Activated CD4-positive, alpha-beta T cell treated with anti-CD3 and anti-CD28 coated beads for 1 hour (primary cell): ENCODE measurements at places on chromosomes 4 and X.

DNA sequence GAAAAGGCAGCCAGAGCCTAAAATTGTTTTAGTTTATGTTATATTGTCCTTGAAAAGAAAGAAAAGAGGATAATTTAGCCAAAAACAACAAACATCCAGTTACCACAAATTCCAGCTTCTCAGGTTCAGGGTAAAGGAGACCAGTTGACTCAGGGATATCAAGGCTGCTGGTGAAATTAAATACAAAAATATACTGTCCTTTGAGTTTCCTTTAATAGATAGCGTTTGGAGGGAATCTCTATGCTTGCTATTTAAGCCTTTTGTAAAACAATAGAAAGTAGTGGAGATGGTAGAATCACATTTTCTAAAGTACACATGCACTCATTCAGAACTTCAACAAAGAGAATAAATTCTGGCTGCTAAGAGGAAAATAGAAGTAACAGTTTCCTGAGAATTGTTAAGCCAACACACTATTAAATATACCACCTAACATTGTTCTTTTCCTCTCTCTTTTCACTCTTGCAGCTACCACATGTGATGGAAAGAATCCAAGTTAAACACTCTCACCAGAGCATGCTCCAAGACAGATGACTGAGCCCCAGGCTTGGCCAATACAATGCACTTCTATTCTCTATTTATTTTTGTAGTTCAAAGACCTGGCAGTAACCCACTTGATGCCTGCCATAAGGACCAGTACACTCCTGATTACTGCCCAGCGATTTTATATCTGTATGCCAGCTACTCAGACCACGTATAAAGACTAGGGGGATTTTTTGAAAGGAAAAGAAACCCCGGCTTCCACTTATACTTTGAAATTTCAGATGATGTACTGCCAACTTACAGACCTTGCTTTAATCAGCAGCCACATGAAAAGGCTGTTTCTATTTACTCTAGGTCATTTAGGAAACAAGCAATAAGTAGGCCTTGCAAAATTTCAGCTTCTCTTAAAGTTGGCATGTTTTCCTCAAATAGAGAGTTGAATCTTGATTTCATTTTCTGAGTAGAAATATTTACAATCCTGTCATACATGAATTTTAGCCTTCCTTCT lies 756.9 kb downstream of the FAT4 start:
- no peak for DNase-seq

- DNase-seq = no peak
These were observed 2.2 kb downstream of the ATP8A1 start for GRCh38 chr4:42654631-42655268.

DNA sequence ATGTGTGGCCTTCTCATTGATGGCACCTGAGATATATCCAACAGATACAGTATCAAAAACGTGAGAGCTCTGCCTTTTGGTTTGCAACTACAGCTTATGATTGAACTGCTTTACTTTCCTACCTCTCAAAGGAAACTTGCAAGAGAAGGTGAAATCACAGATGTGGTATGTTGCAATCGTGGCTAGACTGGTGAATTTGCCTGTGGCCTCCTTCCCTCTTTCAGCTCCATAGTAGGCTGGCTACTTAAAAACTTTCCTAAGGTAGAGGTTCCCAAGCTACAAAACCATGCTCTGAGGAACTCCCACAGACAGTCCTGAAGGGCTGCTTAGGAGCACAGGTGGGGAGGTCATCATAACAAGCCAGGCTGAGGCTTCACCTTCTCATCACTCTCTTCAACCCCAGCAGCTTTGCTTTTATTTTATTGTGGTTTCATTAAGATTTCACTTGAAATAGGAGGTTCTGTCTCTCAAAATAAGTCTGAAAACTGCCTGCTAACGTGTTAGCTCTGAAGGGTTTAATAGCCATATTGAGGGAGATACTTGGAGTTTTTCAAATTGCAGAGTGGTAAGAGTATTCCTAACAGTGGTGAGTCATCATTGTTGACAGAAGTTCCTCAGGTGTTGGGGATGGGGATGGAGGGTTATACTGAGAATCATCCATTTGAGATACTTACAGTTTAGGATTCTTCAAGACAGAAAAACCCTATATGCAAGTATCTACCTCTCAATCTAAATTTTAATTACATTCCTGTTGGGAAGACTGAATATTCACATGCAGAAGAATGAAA lies 93.5 kb upstream of the UCP1 start:
- no peak for DNase-seq

- no peak for DNase-seq
These were observed 67.9 kb downstream of the SMARCA5 start for GRCh38 chr4:143581331-143581946.

DNA sequence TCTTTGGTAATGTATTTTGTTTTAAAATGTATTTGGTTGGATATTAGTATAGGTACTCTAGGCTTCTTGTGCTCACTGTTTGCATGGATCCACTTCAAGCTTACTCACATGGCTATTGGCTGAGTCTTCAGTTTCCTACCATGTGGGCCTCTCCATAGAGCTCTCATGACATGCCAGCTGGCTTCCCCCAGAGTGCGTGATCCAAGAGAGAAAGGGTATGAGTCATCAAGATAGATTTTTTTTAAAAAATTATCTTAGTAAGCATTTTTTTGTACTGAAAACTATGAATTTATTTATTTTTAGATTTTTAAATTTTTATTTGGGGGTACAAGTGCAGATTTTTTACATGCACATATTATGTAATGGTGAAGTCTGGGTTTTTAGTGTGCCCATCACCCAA lies 219.1 kb upstream of the AMOT start:
- no peak for DNase-seq

GRCh38 chrX:11244636-11245035 lies 48.6 kb upstream of the AMELX start:
- no peak for DNase-seq

GRCh38 chr4:134215620-134216344 lies 14.2 kb upstream of the PABPC4L start:
- DNase-seq = no peak

- no peak for DNase-seq
These were observed 92.6 kb upstream of the TRPC3 start for GRCh38 chr4:122044501-122044900.

- no peak for DNase-seq
These were observed 21.0 kb downstream of the PLS3 start for GRCh38 chrX:115581759-115582615.

GRCh38 chrX:30212172-30212571 lies 3.2 kb upstream of the MAGEB2 start:
- DNase-seq = no peak

DNA sequence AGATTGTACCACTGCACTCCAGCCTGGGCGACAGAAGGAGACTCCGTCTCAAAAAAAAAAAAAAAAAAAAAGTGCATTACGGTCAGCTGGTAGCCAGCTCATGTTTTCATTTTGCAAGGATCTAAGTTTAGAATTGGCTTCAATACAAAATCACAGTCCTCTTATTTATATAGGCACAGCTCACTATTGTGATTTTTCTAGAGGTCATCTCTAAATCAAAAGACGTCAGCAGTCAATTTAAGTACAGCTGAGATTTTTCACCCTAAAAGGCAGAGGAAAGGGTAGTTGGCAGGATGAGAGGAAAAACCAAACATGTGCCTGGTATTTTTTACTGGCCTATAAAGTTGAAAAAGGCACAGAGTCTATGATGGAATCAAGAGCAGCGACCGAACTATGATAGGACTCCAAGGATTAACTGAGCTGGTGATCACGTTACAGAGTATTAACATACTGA lies 30.8 kb downstream of the ASB5 start:
- DNase-seq = no peak
